Sigmoid colon (tissue), 7 donors: ENCODE measurements at places on chromosomes 5 and 9.

DNA sequence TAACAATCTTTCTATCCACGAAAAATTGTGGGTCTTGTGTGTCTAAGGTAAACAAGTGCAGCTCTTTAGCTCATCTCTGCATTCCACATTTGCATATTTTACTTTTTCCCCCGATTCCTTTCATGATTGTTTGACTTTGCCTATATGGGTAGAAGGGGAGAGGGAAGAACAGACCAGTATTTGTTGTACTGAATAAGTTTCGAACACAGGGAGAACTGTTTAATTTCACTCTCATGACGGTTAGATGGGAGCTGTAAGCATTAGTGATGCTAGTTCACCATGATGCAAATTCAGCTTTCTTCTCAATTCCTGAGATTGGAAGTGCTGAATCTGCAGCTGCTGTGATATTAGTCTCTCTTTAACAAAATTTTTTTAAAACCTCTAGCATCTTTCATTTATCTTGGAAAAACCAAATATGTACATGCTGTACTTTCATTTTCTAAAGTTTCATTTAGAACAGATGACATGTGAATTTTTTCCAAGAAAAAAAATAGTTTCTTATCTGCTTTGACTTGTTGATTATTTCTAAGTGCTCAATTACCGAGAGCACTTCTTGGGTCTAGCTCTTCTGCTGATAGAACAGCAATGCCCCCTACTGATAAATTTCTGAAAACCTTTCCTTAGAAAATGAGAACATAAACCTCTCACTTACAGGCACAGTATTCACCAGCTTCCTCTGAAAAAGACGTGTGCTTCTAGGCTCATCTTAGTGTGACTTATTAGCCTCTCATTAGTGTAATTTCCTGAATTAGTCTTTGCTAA is 149.5 kb downstream of the BAAT start:
- no peak for DNase-seq

- peak; percentile 26 for DNase-seq
These were observed 9.0 kb upstream of the ADGRD2 start for GRCh38 chr9:124441291-124441690.

DNA sequence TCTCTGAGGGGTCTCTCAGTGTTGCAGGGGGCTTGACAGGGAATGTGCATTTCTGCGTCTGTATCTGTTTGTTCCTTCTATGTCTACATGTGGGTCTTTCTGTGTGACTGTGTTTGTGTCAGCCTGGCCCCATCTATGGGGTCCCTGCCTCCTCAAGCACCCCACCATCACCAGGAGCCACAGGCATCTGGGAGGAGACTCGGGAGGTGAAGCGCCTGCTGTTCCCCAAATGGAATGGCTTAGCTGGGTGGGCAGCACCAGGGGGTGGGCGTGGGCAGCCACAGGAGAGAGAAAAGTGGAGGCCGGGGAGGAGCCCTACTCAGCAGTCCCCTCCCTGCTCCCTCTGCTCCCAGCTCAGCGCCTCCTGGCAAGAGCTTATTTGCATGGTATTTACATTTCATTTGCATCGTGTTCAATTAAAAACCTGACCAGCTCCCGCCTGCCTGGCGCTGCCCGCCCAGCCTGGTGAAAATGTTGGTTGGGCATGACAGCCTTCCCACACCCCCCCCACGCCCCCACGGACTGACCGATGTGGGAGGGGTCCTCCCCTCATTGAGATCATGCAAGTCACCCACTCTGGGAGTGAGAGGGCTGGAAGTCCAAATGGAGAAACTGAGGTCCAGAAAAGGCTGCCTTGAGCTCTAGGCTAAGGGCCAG is 50.5 kb downstream of the CXXC5 start:
- peak; percentile 90 for DNase-seq

- DNase-seq, result no peak
These were observed 52.6 kb downstream of the ALDH7A1 start for GRCh38 chr5:126542441-126542840.

GRCh38 chr9:121026260-121026691 is 23.8 kb downstream of the C5 start:
- no peak for DNase-seq

- DNase-seq, result no peak
These were observed 139.3 kb upstream of the NR3C1 start for GRCh38 chr5:143542798-143543144.

DNA sequence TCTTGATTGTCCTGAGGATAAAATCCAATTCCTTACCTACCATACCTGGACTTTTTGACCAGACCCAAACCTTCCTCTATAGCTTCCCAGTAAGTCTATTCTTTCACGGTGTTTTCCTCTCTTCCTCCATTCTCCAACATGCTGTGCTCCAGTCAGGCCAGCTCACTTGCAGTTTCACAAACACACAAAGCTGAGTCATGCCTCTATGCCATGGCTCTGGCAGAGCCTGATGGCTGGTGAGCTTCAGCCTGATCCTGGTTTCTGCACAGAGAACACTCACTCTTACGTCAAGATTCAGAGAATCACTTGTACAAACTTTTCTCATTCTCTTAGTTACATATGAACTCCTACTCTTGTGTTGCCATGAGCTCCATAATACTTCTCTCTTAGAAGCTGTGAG is 27.7 kb upstream of the PAX5 start:
- no peak for DNase-seq

GRCh38 chr5:169648725-169649310 is 11.7 kb downstream of the DOCK2 start:
- DNase-seq, result no peak

GRCh38 chr5:116360008-116360853 is 214.4 kb downstream of the SEMA6A start:
- peak; percentile 90 for DNase-seq
